ENCODE measurements at places on chromosomes 16 and 17.

DNA sequence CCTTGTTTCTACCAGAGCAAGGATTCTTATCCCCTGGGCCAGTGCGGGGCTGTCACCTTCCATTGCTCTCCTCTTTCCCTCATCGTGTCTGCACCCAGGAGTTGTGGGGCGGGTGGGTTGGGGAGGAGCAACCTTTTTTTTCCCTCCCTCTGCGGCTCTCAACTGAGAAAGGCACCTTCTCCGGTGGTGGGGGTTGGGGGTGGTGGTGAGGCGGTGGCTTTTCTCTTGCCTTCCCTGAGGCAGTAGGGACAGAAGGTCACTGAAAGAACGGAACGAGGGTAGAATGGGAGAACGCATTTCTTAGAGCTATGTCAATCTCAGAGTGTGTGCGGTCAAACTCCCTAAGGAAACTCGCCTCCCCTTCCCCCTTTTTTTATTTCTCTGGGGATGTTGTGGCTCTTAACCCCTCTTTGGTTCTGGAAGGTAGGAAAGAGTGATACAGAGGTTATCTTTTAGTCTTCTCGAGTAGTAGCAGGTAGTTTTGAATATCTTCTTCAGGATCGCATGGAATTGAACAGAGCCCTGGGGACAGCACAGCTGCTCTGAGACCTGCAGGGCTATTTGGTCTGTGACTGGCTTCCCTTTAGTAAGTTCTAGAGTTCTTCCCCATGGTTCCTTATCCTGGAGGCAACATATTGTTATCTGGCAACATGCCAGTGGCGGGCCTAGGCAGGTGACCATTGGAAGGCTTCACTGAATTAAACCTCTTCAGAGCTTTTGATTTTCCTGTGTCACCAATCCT is 994 bp downstream of the CLTC start:
- peak; percentile 77 for DNase-seq

DNA sequence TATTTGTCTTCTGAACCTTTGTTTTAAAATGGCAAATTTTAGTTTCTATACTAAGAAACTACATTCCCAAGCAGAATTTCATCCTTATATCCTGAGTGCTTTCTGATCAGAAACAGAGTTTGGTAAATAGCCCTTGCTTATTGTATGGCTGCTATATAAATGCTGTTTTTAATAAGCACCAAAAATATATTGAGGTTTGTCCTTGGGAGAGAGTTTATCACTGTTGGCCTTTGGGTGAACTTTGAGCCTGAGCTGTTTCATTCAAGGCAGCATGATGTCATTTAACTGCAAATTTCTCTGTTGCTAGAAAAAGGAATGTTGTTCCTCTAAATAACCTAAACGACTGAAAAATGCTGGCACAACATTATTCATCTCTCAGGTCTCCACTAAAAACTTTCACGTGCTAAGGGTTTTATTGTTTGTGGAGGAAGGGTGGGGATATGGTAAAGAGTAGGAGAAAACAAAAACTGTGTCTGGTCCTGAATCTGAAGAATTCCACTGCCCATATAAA is 334.3 kb upstream of the TBX2 start:
- DNase-seq, result no peak

DNA sequence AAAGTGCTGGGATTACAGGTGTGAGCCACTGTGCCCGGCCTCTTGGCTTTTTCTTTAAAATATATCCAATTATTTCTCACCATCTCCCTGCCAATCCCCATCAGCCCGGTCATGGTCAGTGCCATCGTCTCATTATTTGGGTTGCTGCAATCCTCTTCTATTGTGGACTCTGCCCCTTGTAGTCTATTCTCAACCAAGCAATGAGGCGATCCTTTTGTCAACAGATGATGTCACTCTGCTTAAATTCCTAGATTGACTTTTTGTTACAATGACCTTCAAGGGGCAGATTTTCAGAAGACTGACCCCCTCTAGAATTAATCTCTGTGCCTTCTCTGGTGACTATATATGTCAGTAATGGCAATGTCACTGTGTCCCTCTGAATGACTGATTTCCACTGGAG is 384.7 kb downstream of the UTP18 start:
- no peak for DNase-seq

DNA sequence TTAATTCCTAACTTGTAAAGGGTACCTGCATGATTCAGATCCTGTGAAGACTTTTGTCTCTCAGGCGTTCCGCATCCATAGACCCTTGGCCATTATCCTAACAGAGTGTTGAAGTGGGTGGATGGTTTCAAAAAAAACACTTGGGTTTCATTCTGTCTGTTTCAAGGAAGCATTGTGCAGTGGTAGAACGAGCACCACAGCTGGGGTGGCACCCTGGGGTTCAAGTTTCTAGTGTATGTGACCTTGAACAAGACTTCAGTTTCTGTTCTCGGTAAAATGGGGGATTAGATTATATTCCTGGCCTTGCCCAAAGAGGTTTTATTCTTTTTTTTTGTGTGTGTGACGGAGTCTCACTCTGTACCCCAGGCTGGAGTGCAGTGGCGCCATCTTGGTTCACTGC is 74.3 kb downstream of the MSI2 start:
- no peak for DNase-seq

GRCh38 chr16:54923055-54923473 is 7.6 kb upstream of the IRX5 start:
- DNase-seq, result no peak

GRCh38 chr16:31333686-31334649 is 21.0 kb upstream of the ITGAX start:
- peak; percentile 49 for DNase-seq

- no peak for DNase-seq
These were observed 371.5 kb downstream of the SEC14L1 start for GRCh38 chr17:77512062-77512946.

- DNase-seq, result no peak
These were observed 22.5 kb upstream of the ICAM2 start for GRCh38 chr17:64042700-64043485.

GRCh38 chr17:19551591-19552148 is 18.0 kb downstream of the SLC47A1 start:
- DNase-seq, result no peak

GRCh38 chr17:8892338-8892690 is 24.8 kb upstream of the PIK3R6 start:
- DNase-seq, result no peak

GRCh38 chr16:81284995-81285600 is 29.7 kb upstream of the GAN start:
- DNase-seq, result no peak

GRCh38 chr17:57918017-57918895 is 37.0 kb downstream of the CUEDC1 start:
- DNase-seq, result no peak

DNA sequence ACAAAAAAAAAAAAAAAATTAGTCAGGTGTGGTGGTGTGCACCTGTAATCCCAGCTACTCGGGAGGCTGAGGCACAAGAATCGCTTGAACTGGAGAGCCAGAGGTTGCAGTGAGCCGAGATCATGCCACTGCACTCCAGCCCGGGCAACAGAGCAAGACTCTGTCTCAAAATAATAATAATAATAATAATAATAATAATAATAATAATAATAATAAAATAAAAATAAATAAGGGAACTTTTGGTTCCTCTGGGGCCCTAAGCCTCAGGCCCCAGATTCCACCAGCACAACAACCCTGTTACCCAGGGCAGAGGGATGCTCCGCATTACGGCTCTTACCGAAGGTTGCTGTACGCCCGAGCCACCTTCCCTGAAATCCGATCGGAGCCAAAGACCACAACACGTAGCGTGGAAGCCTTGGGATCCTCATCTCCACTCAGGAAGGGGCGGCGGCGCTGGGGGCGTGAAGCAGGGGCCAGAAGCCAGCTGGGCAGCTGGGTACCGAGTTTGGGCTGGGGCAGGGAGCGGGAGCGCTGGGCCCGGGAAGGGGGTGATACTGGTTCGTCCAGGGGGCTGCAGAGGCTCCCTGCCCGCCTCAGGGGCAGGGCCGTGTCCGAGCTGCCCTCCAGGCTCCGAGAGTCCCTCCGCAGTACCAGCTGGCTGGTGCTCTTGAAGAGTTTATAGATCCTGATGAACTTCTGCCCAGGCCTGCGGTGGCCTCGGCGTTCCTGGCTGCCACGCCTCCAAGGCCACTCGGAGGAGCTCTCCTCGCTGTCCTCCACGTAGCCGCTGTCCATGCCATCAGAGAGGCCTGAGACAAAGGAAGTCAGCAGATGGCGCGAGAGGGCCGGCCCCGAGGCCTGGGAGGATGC is 20.6 kb upstream of the PIK3R6 start:
- no peak for DNase-seq

DNA sequence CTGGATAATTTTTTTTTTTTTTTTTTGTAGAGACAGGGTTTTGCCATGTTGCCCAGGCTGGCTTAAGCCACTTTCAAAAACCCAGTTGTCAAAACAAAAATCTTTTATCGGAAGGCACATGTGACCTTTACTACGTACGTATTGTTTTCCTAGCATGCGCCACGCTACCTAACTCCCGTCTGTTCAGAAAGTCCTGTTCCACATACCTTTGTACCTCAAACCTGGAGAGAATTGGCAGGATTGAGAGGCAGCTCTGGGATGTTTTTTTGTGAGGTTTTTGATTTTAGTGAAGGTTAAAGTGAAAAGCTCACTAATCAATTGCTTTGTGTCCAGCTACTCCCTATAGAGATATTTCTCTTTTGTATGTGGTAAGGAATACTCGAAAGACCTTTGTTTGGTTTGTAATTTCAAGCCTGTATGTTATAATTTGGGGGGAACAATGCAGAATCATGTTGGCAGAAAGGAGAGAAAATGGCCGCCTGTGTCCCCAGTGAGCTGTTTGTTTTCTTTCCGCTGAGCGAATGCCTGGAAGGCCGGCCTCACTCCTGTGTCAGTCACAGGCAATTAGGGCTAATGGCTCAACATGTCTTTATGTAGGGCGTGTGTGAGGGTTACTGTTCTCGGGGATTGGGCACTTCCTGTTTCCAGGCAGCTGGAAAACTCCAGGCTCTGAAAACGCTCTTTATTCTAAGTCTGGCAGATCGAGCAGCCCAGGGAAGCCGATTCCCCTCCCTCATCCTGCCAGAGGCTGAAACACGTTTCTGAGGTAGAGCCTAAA is 60.8 kb upstream of the CLEC18A start:
- DNase-seq, result no peak

DNA sequence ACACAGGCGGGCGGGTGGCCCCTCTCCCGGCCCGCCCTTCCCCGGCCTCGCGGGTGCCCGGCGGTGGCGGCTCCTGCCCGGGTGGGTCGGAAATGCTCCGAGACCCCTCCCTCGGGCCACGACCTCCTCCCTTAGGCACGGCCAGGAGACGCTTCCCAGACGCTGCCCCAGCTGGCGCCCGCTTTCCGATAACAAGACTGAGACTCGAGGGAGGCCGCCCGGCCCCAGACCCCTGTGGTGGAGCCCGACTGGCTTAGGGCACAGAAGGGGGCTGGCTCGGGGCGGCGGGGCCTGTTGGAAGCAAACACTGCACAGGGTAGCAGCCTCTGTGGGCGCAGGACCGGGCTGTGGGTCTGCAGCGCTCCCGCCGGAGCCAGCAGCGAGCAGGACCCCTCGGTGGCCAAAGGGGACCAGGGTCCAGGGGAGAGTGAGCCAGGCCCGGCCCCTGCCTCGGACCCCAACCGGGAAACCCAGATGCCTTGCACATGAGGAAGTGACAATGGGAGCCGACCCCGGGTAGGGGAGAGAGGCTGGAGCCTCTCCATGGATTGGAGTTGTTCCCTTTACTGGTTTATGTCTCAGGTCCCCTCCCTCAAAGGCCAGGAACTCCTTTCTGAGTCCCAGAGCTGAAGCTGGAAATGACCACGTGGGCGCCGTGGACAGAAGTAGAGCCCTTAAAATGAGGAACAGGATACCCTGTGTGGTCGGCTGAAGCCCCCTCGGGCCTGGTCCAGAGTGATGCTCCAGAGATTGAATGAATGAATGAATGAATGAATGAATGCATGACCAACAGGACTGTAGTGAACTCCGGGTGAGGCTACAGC is 19.8 kb upstream of the ADCY7 start:
- DNase-seq, result peak; percentile 42

DNA sequence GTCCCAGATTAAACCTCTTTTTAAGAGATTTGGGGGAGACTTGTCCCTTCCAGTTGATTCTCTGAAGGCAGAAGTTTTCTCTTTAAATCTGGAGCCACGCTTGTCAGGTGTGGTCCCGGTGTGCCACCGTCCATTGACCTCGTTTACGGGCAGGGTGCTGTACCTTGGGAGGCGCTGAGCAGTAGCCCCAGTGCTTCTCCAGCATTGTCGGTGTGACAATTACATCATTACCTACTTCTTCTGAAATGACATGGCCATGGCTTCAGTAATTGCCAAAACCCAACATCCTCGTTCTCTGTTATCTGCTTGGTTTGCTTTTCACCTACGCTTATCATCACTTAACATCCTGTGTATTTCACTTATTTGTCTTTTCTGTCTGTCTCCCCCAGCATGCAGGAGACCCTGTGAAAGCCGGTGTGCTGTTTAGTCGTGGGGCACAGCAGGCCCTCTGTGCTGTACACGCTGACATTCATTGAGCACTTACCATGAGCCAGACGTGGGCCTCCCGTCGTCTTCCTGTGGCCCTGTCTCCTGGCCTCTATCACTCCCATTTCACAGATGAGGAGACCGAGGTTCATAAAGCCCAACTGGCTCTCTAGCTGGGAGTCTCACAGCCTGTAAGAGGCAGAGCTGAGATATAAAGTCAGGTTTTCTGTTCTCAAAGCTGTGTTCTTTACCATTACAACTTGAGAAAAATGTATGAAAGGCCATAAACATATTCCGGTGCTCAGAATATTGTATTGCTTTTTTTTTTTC is 143.9 kb downstream of the CMIP start:
- DNase-seq, result no peak

- DNase-seq, result no peak
These were observed 1427.3 kb downstream of the CDH8 start for GRCh38 chr16:60608971-60609370.

GRCh38 chr17:64289741-64290141 is 26.7 kb upstream of the TEX2 start:
- DNase-seq, result no peak

- no peak for DNase-seq
These were observed 13.3 kb upstream of the KPNB1 start for GRCh38 chr17:47636273-47637030.

DNA sequence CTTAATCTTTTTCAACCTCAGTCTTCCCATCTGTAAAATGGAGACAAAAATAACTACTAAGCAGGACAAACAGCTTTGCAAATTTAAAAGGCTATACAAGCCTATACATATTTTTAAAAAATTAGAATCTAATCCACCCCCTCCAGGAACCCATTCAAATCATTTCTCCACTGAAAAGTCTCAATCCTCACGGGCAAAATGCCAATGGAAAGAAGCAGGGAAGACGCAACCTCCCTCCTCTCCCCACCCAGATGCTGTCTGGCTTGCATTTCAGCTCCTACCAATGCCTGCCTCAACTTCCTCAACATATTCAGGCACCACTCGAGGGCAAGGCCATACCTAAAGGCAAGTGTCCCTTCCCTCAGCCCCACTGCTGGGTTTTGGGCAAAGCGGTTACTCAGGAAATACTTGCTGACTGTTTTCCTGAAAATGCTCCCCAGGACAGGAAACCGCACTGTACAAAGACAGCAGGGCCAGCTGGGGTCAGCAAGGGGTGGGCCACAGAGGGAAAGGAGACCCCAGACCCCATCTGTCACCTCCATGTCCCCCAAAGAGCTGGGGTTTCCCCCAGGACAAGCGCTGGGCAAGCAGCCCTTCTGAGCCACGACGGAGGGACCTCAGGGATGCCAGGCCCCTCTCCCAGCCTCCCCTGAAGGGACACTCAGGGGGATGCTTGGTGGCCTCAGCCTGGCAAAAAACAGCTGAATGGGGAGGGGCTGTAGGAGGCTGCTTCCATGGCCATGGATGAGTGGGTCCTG is 47.7 kb upstream of the DOC2B start:
- no peak for DNase-seq

- no peak for DNase-seq
These were observed 219.7 kb upstream of the SDK2 start for GRCh38 chr17:73863761-73864535.
